Dorsolateral prefrontal cortex (tissue), 122 donors: ENCODE measurements at places on chromosomes 6 and 20.

GRCh38 chr20:40767615-40767924 is 78.5 kb upstream of the MAFB start:
- no peak for DNase-seq

DNA sequence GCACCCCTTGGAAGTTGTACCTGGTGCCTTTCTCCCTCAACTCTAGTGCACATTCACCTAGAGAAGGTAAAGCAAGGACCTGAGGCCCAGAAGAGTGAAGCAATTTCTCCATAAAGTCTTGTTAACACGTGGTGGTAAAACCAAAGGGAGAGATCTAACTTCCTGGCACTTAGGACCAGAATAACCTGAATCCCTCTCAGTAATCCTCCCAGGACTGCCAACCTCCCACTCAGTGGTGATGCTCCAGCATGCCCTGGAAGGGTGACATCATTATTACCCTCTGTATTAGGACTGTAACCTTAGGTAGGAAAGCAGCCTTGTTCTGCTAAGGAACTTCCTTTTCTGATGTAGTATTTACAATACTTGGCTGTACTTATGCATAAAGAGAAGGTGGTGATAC is 330.6 kb upstream of the MARCKS start:
- DNase-seq: no peak

DNA sequence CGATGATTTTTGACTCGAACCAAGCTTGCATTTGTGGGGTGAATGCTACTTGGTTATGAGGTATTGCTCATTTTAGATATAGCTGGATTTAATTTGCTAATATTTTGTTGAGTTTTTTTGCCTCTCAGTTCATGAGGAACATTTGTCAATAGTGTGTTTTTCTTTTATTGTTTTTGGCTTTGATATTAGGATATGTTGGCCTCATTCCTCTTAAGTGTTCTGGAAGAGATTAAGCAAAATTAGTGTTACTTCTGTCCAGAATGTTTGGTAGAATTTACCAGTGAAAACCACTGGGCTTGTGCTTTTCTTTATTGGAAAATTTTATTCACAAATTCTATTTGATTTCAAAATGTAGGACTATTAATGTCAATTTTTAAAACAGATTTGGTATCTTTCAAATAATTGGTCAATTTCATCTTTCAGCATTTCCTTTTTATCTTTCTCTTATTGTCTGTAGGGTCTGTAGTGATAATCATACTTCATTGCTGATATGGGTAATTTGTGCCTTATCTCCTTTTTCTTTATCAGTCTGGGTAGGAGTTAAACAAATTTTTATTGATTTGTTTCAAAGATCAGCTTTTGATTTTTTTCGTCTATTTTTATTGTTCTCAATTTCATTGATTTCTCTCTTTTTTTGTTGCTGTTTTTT is 14.1 kb downstream of the AIG1 start:
- no peak for DNase-seq

GRCh38 chr20:19501476-19502115 is 256.5 kb upstream of the RIN2 start:
- DNase-seq: no peak

- no peak for DNase-seq
These were observed 155.3 kb downstream of the ZMYND8 start for GRCh38 chr20:47201074-47201730.

GRCh38 chr6:153150752-153151440 is 19.8 kb upstream of the RGS17 start:
- DNase-seq: no peak

GRCh38 chr6:156686301-156686994 is 90.7 kb upstream of the ARID1B start:
- DNase-seq: no peak

DNA sequence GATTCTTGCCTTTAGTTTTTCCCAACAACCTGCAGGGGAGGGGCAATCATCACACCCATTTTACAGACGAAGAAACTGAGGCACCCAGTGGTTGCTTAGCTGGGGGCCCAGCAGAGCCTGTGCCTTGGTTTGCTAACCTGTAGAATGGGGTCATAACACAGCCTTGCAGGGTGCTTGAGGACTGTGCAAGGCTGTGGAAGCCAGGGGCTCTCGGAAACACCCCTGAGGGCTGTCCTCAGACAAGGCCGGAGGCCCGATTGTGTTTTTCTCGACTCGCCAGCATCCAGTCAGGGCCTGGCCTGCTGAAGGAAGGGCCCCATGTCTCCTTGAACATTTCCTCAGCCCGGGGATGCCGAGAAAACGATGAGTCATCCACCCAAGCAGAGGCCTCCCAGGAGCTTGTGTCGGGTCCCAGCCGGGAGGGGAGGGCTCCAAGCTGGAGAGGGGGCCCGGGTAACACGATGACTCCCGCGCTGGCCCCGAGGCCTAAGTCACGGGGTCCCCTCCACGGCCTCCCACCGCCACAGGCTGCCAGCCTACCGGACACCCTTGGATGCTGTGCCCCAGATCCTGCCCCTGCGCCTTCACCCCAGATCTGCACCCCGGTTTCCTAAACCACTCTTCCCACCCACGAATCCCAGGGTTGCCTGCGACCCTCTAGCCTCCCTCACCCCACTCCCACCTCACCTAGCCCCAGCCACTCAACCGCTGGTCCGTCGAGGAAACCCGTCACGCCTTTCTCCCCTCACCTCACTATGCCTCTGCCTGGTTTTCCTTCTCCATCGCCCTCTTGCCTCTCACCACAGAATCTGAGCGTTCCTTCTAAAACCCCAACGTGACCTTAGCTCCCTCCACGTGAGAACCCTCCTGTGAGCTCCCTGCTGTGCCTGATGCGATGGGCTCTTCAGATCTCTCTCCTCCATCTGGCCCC is 10.6 kb downstream of the NOL4L start:
- peak; percentile 68 for DNase-seq

- DNase-seq: peak; percentile 83
These were observed 42.6 kb downstream of the TRIM27 start for GRCh38 chr6:28880894-28881780.

DNA sequence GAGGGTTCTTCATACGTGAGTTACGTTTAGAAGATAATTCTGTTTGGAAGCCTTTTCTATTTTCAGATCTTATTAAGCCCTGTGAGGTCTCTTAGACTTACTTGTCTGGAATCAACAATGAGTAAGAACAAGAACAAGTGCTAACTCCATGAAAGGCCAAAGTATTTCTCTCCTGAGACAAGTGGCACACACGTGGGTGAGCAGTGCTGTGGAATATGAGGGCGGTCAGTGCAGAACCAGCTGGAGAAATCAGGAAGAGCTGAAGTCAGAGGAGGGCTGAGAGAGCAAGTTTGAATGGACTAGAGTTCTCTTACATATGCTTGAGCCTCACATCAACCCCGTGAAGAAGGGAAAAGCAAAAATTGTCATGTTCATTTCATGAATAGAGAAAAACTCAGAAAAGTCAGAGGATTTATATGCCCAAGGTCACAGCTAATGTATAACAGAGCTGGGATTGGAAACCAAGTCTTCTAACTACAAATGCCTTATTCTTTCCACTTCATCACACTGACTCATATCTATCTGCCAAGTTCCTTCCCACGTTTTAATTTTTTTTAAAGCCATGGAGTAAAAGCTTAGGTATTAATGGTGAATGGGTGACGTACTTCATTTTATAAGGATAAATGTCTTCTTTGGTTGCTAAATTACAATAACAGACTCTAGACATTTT is 201.3 kb upstream of the DTNBP1 start:
- no peak for DNase-seq

- DNase-seq: no peak
These were observed 5.1 kb upstream of the MAP1LC3A start for GRCh38 chr20:34553366-34553867.

- DNase-seq: no peak
These were observed 8.0 kb downstream of the INSM1 start for GRCh38 chr20:20375862-20376261.

GRCh38 chr6:168756009-168756634 is 315.1 kb downstream of the SMOC2 start:
- no peak for DNase-seq
